ENCODE measurements at places on chromosomes 3 and 15.

GRCh38 chr15:63892794-63893441, 59.2 kb upstream of the HERC1 start:
- DNase-seq, result no peak

DNA sequence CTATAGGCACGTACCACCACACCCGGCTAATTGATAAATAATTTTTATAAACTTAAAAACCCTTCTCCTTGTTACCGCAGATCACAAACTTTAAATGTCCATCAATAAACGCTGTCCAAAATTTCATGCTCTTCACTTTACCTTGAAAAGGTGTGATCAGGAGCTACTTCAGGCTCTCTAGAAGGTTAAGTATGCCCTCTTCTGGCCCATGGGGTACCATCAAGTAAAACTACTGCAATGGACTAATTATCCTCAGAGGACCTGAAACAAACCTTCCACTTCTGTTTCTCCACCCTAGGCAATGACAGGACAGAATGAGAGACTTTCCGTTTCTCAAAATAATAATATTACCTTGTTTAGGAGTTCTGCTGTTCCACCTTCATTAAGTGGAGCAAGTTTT, 9.2 kb downstream of the LZTFL1 start:
- no peak for DNase-seq

- peak; percentile 48 for DNase-seq
These were observed 4.5 kb upstream of the SLCO2A1 start for GRCh38 chr3:134034005-134034785.

- no peak for DNase-seq
These were observed 109.3 kb downstream of the KCNMB2 start for GRCh38 chr3:178645503-178645902.

Data from AG04450 (cell line).